WTC11 (cell line): ENCODE measurements at places on chromosomes 7 and 10.

DNA sequence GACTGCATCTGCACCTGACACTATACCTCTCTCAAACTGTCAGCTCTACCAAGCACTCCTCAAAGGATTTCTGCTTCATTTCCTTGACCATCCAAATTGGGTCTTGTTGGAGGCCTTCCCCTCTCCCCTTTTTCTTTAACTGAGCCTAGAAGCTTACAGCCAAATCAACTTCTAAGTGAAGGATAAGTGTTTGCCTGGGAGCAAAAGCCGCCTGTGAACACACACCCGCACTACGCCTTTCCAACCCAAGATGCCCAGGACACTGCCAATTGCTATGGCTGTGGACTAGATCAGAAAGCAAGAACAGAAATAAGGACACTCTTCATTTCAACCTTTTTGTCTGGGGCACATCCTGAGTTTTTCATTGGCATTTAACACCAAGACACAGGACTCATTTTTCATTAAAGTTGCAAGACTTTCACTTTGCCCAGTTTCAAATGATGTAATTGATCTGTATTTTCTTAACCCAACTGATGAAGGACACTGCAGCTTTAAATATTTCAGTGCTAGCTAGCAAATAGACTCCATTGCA, 52.8 kb downstream of the CPEB3 start:
- no peak for DNase-seq

DNA sequence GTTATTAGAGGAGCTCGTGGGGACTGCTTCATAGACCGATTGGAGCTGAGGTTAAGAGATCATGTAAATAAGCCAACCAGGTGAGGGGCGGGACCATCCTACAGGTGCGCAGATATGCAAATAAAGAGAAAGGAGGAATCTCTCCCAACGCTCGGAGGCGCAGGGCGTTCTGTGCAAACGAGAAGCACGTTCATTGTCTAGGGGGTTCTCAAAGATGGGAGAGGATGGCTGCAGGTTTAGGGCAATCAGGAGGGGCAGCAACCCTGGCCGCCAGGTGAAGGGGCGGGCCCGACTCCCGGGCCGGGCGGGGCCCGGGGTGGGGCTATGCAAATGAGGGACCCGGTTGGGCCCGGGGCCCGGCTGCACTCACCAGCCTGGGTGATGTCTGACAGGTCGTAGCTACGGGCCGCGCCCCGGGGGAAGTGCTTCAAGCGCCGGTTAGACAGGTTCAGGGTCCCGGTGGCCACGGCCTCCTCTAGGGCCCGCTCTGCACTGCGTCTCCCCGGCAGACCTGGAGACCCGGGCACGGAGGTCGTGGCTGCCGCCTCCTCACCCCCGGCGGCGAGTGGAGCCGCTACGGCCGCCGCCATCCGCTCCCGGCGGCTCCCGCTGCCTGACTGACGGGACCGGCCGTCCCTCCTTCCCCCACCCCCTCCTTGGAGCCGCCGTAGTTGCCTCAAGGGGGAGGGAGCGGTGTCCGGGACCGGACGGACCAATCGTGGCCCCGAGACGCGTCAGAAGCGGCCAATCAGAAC, at the start of gene LRCH4:
TSS of gene LRCH4 (minus strand) at position 619 of the 755 bp plus-strand sequence. CDS start at position 590, 29 bp downstream.
- DNase-seq = peak; percentile 74

- no peak for DNase-seq
Observed at GRCh38 chr10:6036861-6037321, 25.3 kb downstream of the IL2RA start.

- DNase-seq = no peak
Observed at GRCh38 chr10:50210876-50211275, 40.4 kb downstream of the ASAH2 start.

DNA sequence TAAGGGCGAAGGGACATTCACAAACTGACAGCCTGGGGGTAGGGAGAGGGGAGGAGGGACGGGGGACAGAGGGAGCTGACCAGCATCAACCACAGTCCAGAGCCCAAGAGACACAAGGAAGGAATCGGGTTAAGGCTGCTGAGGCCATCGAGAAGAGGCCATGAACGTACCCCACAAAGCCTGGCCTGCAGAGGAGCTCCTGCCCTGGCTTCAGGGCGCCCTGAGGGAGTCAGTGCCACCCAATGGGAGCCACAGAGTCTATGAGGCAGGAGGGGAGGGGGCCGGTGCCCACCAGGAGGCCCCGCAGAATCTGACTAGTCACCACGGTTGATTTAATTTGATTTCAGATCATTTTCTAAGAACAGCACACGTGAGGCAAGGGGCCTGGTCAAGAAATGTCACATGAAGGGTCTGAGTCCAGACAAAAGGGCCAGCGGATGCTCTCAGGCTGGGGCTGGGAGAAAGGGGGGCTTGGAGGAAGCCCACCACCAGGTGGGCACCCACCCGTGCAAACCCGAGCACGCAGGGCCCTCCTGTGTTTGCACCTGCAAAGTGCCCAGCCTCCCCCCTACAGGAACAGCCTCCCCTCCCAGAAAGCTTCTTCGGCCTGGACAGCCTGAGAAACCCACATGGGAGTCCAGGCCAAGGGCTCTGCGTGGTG, 40.4 kb downstream of the CAMK2B start:
- DNase-seq = peak; percentile 9

- DNase-seq = peak; percentile 45
Observed at GRCh38 chr7:75961218-75961617, 33.2 kb downstream of the TMEM120A start.

DNA sequence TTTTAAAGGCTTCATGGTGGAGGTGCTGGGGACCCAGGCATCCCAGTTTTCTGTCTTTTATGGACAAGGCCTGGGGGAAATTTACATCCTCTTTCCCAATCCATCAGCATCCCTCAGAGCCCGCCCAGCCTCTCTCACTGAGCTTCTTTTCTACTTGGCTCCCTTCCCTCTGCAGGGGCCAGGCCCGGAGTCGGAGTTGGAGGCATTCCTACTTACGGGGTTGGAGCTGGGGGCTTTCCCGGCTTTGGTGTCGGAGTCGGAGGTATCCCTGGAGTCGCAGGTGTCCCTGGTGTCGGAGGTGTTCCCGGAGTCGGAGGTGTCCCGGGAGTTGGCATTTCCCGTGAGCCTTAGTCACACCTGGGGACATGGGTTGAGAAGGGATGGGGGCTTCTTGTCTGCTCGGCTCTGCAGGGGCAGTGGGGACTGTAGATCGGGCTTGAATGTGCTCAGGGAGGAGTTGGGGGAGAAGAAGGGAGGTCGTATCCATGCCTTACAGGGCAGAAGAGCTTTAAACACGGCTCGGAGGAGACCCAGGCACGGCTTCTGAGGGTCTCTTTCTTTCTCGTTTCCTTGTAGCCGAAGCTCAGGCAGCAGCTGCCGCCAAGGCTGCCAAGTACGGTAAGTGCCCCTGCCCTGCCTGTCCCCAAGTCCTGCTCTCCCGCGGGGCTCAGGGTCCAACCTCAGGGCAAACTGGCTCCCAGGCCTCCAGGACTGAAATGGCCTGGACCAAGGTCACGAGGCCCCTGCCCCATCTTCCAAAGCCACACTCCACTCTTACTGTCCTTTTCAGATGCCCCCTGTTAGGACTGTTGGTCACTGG, 27.3 kb upstream of the LIMK1 start:
- DNase-seq = no peak

DNA sequence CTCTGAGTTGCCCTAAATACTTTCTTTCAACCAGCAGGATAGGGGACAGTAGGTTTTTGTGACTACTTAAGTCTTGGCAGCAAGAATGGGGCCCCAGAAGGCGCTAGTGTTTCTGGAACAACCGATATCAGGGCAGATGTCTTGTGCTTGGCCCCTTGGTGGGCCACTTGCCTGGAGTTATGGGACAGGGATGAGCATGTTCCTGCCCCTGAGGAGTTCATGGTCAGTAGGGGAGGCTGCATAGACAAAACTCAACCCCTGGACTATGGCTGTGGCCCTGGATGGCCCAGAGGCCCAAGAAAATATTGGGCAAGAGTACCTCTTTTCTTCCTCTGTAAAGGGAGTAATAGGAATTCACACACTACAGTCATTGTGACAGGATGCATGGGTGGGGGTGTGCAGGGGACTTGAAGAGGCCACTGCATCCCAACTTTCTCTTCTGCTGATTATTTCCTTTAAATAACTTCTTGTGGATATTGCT, 57.7 kb upstream of the IGFBP3 start:
- DNase-seq = no peak

DNA sequence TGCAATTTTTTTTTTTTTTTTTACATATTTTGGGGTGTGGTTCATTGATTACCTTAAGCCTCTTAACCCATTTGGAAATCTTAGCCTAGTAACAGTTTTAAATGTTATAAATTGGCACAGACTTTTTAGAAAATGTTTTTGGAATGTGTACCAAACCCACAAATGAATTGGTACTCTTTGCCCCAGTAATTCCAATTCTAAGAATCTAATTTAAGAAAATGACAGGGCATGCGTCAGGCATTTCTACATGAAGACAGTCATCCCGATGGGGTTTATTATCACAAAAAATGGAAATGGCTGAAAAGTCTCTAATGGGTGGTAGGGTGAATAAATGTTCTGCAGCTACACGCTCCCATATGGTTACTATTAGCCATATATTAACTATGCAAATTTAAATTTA, 54.9 kb downstream of the ITIH5 start:
- DNase-seq = no peak

- no peak for DNase-seq
Observed at GRCh38 chr10:12077580-12078180, 8.9 kb downstream of the DHTKD1 start.

DNA sequence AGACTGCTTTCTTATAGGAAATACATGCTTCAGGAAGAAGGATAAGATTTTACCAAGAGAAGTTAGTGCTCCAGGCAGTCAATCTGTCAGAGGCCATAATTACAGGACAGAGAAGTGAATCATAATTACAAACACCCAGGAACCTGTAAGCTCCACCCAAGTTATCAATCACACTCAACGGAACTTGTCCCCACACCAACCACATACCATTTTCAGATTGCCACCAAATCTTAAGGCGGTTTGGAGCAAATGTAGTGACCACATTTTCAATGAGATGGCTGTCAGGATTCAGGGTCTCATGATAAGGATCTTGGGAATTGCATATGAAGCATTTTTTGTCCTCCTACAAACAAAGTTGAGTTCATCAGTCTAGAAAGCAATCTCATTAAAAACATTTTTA, 4.8 kb downstream of the LAMB1 start:
- DNase-seq = no peak

- DNase-seq = no peak
Observed at GRCh38 chr7:51045319-51046102, 262.8 kb upstream of the GRB10 start.

GRCh38 chr7:150340024-150340749, 1.2 kb downstream of the RARRES2 start:
- peak; percentile 48 for DNase-seq

- DNase-seq = no peak
Observed at GRCh38 chr7:104922182-104923009, 91.6 kb upstream of the KMT2E start.
